ENCODE measurements at places on chromosomes 7 and 10. TPM values are rescaled to one million over a fixed set of nuclear protein-coding genes. Genes with fewer than 3 reads are reported as not detected.

GRCh38 chr10:64773357-64773756, 1252.2 kb downstream of the REEP3 start:
- DNase-seq: no peak
- no peaks in the 10 kb centered on the region for H3K27me3 ChIP-seq
- no peak overlapping the region for H3K27ac ChIP-seq

Gene TM9SF3
- total RNA-seq: 144 TPM

- H3K4me1 ChIP-seq: peaks cover 24% of the 10 kb centered on the region
- H3K36me3 ChIP-seq: no peaks in the 10 kb centered on the region
Measured at GRCh38 chr7:18844735-18845134, 272.7 kb downstream of the TWIST1 start.

- no peak overlapping the region for H3K4me3 ChIP-seq
- H3K4me1 ChIP-seq: no peaks in the 10 kb centered on the region
- H3K27ac ChIP-seq: no peak overlapping the region
- DNase-seq: peak; percentile 71
- H3K36me3 ChIP-seq: no peaks in the 10 kb centered on the region
Measured at GRCh38 chr7:47818796-47819606, 129.3 kb downstream of the PKD1L1 start.

GRCh38 chr7:106053109-106053508, 59.0 kb downstream of the SYPL1 start:
- no peak overlapping the region for H3K27ac ChIP-seq
- no peaks in the 10 kb centered on the region for H3K4me1 ChIP-seq
- H3K36me3 ChIP-seq: no peaks in the 10 kb centered on the region

DNA sequence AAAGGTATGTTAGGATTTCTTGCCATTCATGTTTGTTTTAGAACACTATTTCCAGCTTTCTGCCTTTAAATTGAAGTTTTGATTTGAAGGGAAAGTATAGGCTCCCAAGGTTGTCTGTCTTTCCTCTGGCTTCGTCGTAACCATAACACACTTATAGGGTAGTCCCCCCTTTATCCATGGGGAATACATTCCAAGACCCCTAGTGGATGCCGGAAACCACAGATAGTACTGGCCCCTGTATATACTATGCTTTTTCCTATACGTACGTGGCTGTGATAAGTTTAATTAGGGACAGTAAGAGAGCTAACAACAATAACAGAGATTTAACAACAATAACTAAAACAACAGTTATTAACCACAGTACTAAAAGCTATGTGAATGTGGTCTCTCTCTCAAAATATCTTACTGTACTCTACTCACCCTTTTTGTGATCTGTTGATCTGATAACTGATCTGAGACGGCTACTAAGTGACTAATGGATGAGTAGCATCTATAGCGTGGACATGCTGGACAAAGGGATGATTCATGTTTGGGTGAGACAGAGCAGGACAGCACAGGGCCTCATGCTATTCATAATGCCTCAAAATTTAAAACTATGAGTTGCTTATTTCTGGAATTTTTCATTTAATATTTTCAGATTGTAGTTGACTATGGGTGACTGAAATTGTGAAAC, 273.1 kb downstream of the AUTS2 start:
- no peaks in the 10 kb centered on the region for H3K27me3 ChIP-seq
- DNase-seq: no peak
- H3K36me3 ChIP-seq: no peaks in the 10 kb centered on the region
- no peak overlapping the region for H3K4me3 ChIP-seq

DNA sequence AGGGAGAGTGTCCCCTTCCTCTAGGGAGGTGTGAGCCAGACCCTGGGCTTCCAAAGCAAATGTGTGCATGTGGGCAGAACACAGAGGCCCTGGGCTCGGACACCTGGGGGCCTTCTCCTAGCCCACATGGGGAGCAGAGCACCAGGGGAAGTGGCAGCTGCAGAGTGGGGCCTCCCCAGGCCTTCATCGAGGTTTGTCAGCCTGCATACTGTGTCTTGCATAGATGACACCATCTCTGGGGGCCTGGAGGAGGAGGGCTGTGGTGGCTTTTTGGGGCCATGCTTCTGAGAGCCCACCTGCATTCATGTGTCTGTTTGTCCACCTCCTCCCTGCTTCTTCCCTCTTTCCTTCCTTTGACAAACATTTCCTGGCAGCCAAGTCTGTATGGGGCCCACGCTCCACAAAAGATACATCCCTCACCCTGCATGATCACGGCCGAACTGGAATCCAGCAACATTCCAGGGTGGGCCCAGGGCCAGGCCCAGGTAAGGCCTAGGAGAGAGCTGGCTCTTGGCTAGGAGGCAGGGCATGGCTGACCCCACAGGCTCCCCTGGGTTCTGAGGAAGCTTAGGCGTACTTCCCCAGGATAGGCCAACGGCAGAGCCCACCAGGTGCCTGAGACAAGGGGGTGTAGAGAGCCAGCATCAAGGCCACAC, 79.2 kb downstream of the ZMIZ1 start:
- peak overlapping the region; percentile 88 for H3K27ac ChIP-seq
- peaks cover 89% of the 10 kb centered on the region for H3K4me1 ChIP-seq
- no peaks in the 10 kb centered on the region for H3K27me3 ChIP-seq
- no peak overlapping the region for H3K4me3 ChIP-seq
- H3K36me3 ChIP-seq: no peaks in the 10 kb centered on the region

Gene CNPY1
- not detected for total RNA-seq

Gene SLC16A12
- not detected for total RNA-seq

DNA sequence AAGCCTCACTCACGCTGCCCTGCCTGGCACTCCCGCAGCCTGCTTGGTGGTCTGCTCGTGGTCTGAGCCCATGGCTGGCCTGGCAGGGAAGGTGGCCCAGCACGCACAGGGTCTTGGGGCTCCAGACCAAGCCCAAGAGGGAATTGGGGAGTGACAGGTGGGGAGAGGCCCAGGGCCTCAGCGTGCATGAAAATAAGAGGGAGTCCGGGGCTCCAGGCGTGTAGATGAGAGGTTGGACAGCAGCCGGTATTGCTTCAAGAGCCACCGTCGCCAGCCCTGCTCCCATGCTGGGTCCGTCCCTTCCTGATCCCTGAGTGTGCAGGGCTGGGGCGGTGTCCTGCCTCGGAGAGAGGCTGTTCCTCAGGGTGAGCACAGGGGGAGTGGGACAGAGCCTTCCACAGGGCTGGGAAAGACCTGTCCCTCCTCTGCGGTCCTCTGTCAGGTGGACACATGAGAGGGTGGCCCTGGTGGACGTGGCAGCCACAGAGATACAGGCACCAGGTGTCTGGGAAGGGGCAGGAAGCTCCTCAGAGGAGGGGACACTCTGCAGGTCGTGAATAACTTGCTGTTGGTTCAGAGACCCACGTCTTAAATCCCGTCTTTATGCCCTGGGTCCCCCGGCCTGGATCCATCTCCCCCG, 113.1 kb downstream of the INPP5A start:
- DNase-seq: no peak
- H3K4me1 ChIP-seq: no peaks in the 10 kb centered on the region
- no peaks in the 10 kb centered on the region for H3K27me3 ChIP-seq
- H3K27ac ChIP-seq: no peak overlapping the region
- no peaks in the 10 kb centered on the region for H3K36me3 ChIP-seq

DNA sequence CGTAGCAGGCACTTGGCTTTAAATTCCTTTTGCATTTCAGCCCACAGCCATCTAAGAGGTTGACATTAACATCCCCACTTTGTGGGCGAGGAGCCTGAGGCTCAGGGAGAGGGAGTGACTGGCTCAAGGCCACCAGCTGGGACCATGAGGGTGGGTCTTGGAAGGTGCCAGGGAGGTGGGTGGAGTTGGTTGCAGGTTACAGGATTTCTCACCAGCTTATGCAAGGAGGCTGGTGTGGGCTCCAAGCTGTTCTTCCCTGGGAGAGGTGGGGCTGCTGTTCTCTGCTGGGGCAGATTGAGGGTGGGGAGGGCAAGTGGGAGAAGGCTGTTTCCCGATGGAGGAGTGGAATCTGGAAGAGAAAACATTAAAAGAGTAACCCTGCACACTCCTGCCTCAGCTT, 14.1 kb upstream of the C10orf95 start:
- H3K36me3 ChIP-seq: no peaks in the 10 kb centered on the region
- peaks cover 7% of the 10 kb centered on the region for H3K4me1 ChIP-seq
- H3K27me3 ChIP-seq: peaks cover 4% of the 10 kb centered on the region
- no peak overlapping the region for H3K27ac ChIP-seq
- no peak overlapping the region for H3K4me3 ChIP-seq
- no peak for DNase-seq

GRCh38 chr7:38169847-38170246, 8.2 kb upstream of the STARD3NL start:
- H3K36me3 ChIP-seq: no peaks in the 10 kb centered on the region
- H3K27ac ChIP-seq: no peak overlapping the region

- DNase-seq: no peak
- H3K4me3 ChIP-seq: no peak overlapping the region
- H3K27ac ChIP-seq: no peak overlapping the region
- peaks cover 3% of the 10 kb centered on the region for H3K36me3 ChIP-seq
Measured at GRCh38 chr7:2357165-2357564, 2.5 kb downstream of the EIF3B start.

Gene RAMP3
- not detected for total RNA-seq

GRCh38 chr10:123559823-123560092, 106.4 kb upstream of the GPR26 start:
- H3K4me3 ChIP-seq: no peak overlapping the region
- no peak for DNase-seq
- H3K36me3 ChIP-seq: no peaks in the 10 kb centered on the region

DNA sequence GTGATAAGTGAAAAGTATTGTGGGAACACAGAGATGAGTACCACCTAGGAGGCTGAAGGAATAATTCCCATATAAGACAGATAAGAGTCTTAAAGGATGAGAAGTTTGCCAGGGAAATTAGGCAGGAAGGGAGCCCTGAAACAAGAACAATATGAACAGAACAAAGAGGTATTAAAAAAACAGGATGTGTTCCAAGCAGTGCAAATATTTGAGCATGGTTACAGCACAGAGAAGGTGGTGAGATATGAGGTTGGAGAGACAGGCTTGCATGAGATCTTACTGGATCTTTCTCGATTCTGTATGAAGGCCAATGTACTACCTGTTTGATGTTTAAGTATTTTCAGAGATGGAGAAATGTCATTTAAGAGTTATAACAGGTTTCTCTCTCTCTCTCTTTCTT, 20.3 kb downstream of the TAC1 start:
- no peaks in the 10 kb centered on the region for H3K27me3 ChIP-seq
- no peak overlapping the region for H3K27ac ChIP-seq
- no peak for DNase-seq
- no peaks in the 10 kb centered on the region for H3K36me3 ChIP-seq

DNA sequence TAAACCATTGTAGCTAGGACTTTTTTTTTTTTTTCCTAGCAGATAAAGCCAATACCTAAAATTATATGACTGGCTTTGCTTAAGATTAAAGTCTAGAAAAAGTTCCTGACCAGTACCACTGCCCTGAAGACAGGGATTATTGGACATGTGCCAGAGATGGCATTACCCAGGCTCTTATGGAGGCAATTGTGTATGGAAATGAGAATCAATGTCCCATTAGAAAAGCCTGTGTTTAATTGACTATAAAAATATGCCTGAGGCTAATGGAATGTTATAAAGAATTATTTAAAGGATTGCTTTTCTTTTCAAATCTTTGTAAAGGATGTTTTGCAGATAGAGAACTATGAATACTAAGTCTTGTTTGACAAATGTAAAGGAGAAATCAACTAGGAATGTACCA, 196.7 kb downstream of the ANK3 start:
- H3K4me1 ChIP-seq: no peaks in the 10 kb centered on the region
- no peak overlapping the region for H3K4me3 ChIP-seq
- H3K27ac ChIP-seq: no peak overlapping the region
- H3K36me3 ChIP-seq: no peaks in the 10 kb centered on the region
- no peaks in the 10 kb centered on the region for H3K27me3 ChIP-seq

DNA sequence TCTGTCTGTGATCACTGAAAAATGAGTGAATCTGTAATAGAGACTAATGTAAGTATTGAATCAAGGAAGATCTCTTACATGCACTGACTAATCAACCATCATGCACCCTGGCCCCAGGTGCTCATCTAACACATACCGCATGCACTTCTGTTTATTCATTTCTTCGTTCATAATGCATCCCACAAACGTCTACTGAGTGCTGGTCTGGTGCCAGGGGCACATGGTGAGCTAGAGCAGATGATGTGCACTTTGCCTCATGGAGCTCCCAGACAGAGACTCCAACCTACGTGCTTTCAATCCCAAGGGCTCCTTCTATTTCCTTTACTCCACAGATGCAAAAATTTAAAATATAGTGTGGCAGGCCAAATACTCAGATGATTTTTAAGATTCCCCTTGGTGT, 10.7 kb downstream of the C10orf90 start:
- no peaks in the 10 kb centered on the region for H3K36me3 ChIP-seq
- H3K27ac ChIP-seq: no peak overlapping the region
- H3K4me1 ChIP-seq: no peaks in the 10 kb centered on the region
- H3K4me3 ChIP-seq: no peak overlapping the region
- H3K27me3 ChIP-seq: no peaks in the 10 kb centered on the region

DNA sequence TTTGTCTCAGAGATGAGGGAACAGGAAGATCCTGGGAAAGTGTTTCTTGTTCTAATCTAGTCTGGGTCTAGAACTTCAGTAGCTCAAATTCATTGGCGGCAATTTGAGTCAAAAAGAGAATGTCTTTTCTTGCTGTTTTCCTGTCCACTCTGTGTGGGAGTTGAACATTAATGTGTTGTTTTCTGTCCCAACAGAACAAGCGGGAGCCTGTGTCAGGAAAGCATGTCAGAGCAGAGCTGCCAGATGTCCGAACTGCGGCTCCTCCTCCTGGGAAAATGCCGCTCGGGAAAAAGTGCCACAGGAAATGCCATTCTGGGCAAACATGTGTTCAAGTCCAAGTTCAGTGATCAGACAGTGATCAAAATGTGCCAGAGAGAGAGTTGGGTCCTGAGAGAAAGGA, 16.0 kb downstream of the GIMAP8 start:
- DNase-seq: peak; percentile 93
- peak overlapping the region; percentile 77 for H3K4me3 ChIP-seq
- H3K36me3 ChIP-seq: peaks cover 23% of the 10 kb centered on the region
- peaks cover 22% of the 10 kb centered on the region for H3K4me1 ChIP-seq
- no peaks in the 10 kb centered on the region for H3K27me3 ChIP-seq
- peak overlapping the region; percentile 53 for H3K27ac ChIP-seq

- H3K27me3 ChIP-seq: peaks cover 10% of the 10 kb centered on the region
- no peak overlapping the region for H3K4me3 ChIP-seq
- H3K4me1 ChIP-seq: no peaks in the 10 kb centered on the region
- H3K36me3 ChIP-seq: no peaks in the 10 kb centered on the region
Measured at GRCh38 chr7:30755384-30756154, 3.6 kb downstream of the INMT start.

DNA sequence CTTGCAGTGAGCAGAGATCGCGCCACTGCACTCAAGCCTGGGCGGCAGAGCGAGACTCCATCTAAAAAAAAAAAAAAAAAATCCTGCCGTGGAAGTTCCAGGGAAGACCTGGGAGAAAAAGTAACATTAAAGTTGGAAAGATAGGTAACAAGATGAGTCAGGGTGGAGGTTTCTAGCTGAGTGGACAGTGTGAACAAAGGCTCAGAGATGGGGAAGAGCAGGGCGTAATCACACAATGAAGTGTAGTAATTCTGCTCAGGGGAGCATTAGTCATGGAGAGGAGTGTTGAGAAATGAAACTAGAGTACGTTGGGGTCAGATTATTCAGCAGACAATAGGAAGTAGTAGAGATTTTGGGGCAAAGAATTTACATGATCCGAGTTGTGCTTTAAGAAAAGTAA, 21.6 kb upstream of the WASL start:
- H3K27ac ChIP-seq: no peak overlapping the region
- DNase-seq: no peak
- no peaks in the 10 kb centered on the region for H3K27me3 ChIP-seq

GRCh38 chr7:148972375-148972774, 55.9 kb downstream of the PDIA4 start:
- H3K4me3 ChIP-seq: no peak overlapping the region
- H3K27me3 ChIP-seq: no peaks in the 10 kb centered on the region
- H3K36me3 ChIP-seq: no peaks in the 10 kb centered on the region
